ENCODE measurements at places on chromosomes 1 and 21.
A peak's percentile ranks its signal among the peaks of the same experiment; 100 is the strongest.

GRCh38 chr1:1567152-1567875 is 7.3 kb downstream of the SSU72 start:
- no peak for DNase-seq

DNA sequence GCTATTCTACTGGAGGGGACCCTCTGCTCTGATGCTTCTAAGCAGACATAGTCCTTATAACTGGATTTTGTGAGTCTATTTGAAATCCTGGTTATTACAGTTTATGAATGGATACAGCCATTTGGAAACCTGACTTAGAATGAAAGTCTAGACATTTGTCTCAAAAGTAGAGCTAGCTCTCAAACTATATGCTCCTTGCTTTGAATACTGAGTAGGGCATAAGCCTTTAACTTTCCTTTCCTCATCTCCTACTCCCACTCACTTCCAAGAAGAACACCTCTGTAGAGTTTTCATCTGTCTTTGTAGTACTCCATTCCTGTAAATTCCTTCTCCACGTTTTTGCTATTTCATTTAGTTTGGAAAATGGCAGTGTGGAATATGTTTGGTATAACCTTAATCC is 9.0 kb upstream of the ARID1A start:
- DNase-seq, result no peak

GRCh38 chr1:5757187-5757805 is 234.9 kb downstream of the NPHP4 start:
- no peak for DNase-seq

DNA sequence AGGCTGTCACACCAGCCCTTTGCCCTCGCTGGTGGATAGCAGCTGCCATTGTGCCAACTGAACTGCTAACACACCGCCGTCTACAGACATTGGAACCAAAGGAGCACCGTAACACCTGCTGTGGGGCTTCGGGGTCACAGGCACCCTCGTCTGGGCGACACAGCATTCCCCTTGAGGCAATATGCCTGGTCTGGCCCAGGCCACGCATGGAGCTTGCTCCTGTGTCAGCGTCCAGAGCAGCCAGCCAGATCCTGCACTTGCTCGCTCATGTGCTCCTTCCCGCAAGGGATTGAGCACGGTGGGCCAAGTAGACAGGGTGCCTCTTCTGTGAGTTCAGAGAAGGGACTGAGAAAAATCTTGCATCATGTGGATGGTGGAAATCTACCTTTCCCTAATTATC is 314.6 kb upstream of the PLD5 start:
- no peak for DNase-seq

- no peak for DNase-seq
Measured at GRCh38 chr21:30468900-30469714, 11.1 kb downstream of the KRTAP19-1 start.

- no peak for DNase-seq
Measured at GRCh38 chr1:242225767-242226573, 227.1 kb upstream of the MAP1LC3C start.

DNA sequence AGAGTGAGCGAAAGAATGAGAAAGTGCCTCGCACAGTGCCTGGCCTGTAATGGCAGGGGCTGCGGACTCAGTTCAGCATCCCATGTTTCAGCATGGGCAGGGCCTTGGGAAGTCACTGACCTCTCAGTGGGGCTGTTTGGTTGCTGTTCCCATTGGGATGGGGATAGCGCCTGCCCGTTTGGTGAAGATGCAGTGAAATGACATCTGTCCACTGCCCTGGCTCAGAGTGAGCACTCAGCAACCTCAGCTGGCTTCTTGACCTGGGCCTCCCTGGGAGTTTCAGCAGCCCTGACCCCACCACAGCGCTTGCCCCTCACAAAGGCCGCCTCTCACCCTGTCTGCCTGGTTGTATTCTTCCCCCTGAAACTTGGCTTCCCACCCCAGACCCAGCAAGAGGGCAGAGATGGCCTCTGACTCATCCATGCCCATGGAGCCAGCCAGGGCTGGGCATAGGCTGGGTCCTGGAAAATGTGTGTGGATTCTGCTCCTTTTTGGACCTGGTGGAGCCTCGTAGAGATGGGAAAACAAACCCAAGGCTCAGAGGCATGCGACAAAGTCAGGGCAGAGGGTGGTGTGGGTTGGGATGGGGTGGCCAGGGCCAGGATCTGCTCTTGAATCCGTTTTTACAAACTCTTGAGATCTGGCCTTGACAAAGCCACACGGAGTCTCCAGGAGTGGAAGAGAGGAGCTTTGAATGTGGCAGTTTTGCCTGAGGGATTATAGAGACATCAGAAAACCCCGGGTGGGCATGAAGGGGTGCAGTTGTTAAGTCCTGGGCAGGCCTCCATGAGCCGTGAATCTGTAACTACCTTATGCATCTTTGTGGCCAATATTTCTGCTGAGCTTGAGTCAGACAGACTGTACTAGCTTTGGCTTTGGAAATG is 1.2 kb downstream of the XKR8 start:
- no peak for DNase-seq

DNA sequence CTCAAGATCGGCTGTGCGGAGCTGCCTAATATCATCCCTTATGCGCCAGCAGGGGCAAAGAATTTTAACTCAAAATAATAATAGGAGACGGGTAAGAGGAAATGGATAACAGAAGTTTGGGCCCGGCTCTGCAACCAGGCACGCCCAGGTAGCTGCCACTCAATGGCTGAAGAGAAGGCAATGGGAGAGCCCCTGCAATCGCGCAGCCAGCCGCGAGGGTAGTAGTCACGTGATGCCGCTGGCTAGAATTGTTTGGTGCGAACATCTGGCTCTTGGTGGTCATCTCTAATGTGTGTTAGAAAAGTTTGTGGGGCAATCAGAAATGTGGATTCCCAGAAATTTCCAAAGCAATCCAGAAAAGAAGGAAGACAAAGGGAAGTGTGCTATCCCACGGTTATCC is 12.3 kb downstream of the BARHL2 start:
- DNase-seq, result no peak

DNA sequence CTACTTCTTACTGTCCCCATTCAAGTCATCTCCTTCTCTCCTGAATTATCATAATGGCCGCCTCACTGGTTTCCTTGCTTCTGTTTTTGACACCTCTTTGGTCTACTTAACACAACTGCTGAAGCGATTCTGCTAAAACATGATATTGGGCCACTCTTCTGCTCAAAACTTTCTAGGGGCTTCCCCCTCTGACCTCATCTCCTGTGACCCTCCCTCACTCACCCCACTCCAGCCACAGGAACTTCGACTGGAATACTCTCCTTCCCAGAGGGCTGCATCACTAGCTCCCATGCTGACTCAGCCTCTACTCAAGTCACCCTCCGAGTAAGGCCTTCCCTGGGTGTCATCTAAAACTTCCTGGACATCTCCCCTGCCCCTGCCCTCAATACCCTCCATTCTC is 35.7 kb downstream of the NRIP1 start:
- DNase-seq, result no peak

- DNase-seq, result no peak
Measured at GRCh38 chr1:77834771-77835334, 53.6 kb upstream of the NEXN start.

DNA sequence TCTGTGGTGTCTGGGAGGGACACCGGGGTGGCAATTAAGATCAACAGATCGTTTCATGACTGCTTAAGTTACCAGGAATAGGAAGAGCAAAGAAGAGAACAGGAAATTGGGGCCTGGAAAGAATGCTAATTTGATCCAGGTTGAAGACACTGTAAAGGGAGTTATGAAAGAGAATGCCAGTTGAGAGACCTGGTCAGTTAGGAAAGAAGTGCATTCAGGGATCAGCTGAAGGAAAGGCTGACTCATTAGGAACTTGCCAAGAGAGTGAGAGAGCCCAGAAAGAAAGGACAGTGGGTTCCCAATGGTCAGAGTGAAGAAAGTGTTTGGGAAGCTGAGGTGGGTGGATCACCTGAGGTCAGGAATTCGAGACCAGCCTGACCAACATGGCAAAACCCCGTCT is 119.6 kb downstream of the UBE2U start:
- no peak for DNase-seq

DNA sequence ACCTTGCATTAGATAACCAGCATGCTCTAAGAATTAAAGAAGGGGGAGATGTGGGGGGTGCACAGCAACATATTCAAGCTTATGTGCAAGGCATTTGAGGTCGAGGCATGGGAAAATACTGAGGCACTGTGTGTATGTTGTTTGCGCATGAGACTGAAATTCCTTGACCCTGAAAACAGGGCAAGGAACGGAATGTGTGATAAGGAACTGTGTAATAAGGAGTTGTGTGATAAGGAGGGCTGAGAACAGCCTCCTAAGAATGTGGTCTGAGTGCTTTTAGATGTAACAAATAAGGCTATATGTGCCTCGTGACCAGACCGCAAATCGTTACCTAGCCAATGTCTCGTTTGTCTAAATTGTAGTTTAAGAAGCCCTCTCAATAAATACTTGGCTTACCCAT is 26.5 kb upstream of the ITLN1 start:
- DNase-seq, result peak; percentile 91

GRCh38 chr1:15192916-15193550 is 39.5 kb downstream of the TMEM51 start:
- DNase-seq, result no peak

DNA sequence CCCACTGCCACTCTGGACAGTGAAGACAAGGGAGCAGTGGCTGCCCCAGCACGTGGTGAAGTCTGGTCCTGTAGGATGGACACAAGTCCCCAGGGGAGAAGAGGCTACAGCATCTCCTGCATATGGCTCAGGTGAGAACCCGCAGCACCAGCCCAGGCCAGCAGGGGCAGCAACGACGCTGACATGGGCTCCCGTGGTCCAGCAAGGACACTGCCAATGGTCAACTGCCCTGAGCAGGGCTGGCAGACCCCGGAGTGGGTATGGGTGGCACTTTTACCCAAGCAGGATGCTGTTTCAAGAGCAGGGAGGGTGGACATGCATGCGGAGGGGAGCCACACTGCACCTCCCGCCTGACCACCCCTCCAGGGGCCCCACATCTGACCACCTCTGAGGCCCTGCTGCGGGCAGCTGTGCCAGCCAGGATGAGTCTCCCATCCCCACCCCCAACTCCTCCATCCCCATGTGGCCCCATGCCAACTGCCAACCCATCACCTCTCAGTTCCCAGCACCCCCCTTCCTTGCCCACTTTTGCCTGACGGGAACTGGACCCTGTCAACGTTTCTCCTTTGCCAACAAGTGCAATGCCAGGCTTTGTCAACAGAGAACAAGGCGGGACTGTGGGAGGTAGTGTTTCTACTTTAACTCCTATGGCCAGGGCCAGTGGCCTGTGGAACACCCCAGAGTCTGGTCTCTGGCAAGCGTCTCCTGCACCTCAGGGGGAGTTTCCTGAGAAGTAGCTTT is 8.6 kb downstream of the MORN1 start:
- DNase-seq, result no peak

GRCh38 chr1:63651161-63651701 is 58.0 kb downstream of the PGM1 start:
- DNase-seq, result no peak

DNA sequence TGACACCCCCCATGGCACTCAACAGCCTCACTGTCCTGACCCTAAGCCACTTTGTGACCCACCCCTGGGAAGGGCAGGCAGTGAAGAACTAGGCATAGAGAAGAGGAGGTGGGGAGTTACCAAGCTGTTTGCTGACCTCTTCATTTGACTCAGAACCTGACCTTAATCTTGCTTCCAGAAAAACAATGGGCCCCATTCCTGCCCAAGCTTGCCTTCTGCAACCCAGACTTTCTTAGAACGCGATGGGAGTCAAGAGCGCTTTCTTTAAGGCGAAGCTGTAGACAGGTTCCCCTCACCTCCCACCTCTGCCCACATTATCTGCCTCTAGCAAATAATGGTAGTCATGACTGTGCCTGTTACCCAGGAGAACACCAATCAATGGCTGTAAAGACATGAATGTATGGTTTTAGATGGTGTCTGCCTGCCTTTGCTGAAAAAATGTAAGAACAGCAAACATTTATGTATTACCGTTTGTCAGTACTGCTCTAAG is 8.2 kb upstream of the CBR3 start:
- no peak for DNase-seq

DNA sequence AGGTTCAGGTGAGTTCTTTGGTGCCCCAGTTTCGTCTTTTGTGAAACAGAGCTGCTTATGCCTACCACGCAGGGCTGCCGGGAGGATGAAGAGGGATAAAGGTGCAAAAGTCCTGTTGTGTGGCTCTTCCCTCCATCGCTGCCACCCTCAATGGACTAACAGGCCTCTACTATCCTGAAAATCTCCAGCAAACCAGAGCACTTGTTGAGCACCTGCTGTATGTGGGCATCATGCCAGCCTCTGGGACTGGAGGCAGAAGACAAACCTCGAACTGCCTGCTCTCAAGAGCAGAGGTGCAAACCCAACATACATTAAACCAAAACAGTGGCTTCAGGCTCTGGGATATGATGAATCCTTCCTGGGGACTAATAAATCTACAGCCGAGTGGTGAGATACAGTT is 174.1 kb downstream of the ACTL8 start:
- no peak for DNase-seq

GRCh38 chr1:220139966-220140365 is 46.0 kb downstream of the IARS2 start:
- DNase-seq, result no peak

DNA sequence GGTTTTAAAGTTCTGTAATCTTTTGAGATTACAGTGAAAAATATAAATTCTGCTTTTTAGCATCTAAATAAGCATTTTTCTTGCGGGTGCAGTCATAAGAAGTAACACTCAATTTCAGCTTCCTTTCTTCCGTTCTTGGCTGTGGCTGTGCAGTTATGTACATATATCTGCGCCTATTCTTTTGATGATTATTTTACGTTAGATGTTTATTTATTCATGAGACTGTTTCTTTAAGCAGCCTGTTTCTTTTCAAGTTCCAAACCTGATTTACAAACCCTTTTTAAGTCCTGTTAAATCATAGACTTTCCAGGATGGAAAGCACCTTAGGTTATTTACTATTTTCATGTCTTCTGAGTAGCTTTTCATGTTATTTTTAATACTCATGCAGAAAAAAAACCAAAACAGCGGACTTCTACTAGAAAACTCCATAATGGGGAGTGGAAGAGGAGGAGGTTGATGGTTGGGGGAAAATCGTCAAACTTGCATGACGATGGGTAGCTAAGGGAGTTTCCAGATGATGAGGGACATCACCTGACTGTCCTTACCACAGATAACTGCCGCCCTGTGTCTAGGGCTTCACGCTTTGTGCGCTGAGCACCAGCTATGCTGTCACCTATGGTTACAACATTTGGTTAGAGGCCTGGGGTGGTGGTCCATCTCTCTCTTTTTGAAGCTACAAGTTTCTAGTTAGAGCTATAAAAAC is 2.6 kb downstream of the PRDM2 start:
- DNase-seq, result no peak

- DNase-seq, result no peak
Measured at GRCh38 chr1:48683839-48684238, 92.9 kb downstream of the BEND5 start.

DNA sequence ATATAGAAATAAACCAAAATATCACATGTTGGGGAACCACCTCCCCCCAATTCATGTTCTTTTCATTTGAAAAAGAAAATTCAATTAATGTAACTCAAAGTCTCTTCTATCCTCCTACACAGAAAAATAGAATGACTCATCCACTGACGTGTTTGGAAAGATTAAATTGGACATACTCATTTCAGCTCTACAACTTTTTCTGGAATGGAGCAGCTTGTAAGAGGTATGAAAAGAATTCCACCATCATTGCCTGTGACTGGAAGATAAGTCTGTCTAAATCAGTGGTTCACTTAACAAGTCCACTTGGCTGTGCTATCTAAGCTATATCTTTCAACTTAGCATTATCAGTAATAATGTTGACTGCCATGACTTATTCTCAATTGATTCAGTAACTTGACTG is 702.3 kb downstream of the BRINP3 start:
- DNase-seq, result no peak
